ENCODE measurements at places on chromosomes 3 and 15. TPM values are rescaled to one million over a fixed set of nuclear protein-coding genes. Genes with fewer than 3 reads are reported as not detected.

Gene ITIH1
- total RNA-seq, result not detected

Gene FBN1
- 42.8 TPM for total RNA-seq

Gene CFAP100
- total RNA-seq, result not detected

Gene SKIL
- 78.4 TPM for total RNA-seq

Gene EPHA6
- not detected for total RNA-seq

DNA sequence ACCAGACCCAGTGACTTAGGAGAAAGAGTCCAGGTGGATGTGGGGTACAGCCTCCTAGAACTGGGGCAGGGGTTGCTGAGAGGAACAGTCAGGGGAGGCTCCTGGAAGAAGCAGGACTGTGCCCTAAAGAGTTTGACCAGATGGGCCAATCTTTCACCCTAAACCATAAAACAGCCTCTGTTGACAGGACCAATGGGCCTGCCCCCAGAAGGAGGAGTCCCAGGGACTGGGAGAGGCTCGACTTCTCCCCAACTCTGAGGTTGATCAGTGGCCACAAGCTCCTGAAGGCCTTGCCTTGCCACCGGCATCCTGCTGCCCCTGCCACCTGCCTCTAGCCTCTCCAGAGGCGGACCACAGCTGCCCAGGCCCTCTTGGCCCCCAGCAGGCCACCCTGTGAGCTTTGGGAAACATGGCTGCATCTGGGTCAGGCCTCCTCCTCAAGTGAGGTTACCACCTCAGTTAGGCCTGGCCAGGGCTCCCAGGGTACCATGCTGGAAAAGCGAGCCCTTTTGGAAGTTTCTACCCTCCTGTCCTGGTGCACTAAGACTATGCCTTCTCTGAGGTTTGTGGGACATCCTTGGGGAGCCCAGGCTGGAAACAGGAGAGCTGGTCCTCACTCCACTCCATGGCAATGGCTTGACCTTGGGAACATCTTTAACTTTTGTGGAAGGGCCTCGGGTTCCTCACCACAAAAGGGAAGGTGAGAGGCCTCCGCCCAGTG is 2.8 kb downstream of the VIPR1 start:
- no peaks in the 10 kb centered on the region for H3K36me3 ChIP-seq
- peak overlapping the region; percentile 89 for H3K27ac ChIP-seq
- no peaks in the 10 kb centered on the region for H3K27me3 ChIP-seq
- DNase-seq, result no peak
- H3K4me1 ChIP-seq, result peaks cover 70% of the 10 kb centered on the region

DNA sequence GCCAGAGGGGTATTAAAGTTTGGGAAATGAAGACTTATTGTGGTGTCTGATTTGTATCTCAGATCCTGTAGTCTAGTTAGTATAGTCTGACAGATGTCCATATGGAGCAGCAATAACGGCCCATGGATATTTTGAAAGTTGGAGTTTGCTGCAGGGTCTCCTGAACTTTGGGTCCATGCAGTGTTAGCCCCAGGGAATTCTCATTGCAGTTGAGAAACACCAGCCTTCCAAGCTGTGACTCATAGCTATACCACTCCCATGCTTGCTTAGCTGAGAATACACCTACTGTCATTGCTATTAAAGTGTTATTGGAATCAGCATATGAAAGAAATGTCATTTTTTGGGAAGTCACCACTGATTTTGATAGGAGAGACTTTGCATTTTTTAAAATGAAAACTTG is 29.2 kb downstream of the TMOD2 start:
- DNase-seq, result no peak
- H3K27ac ChIP-seq, result no peak overlapping the region
- no peaks in the 10 kb centered on the region for H3K27me3 ChIP-seq

DNA sequence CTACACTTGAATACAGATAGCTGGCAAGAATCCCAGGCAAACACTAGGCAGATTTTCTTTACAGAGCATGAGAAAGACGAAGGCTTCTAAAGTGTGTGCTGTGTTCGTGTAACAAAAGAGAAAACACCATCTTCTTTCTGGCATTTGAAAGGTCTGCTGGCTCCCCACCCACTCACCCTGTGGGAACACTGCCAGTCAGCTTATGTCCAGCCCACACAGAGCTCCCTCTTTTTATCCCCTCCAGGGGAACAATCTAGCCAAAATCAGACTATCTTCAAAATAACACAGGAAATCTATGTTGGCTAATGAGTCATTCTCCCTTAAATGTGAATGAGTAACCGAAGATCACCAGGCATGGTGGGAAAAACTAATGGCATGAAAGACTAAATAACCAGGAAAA is 45.6 kb upstream of the PAQR5 start:
- no peaks in the 10 kb centered on the region for H3K36me3 ChIP-seq
- no peaks in the 10 kb centered on the region for H3K27me3 ChIP-seq
- H3K4me3 ChIP-seq, result no peak overlapping the region
- no peaks in the 10 kb centered on the region for H3K4me1 ChIP-seq
- DNase-seq, result no peak
- H3K27ac ChIP-seq, result no peak overlapping the region

DNA sequence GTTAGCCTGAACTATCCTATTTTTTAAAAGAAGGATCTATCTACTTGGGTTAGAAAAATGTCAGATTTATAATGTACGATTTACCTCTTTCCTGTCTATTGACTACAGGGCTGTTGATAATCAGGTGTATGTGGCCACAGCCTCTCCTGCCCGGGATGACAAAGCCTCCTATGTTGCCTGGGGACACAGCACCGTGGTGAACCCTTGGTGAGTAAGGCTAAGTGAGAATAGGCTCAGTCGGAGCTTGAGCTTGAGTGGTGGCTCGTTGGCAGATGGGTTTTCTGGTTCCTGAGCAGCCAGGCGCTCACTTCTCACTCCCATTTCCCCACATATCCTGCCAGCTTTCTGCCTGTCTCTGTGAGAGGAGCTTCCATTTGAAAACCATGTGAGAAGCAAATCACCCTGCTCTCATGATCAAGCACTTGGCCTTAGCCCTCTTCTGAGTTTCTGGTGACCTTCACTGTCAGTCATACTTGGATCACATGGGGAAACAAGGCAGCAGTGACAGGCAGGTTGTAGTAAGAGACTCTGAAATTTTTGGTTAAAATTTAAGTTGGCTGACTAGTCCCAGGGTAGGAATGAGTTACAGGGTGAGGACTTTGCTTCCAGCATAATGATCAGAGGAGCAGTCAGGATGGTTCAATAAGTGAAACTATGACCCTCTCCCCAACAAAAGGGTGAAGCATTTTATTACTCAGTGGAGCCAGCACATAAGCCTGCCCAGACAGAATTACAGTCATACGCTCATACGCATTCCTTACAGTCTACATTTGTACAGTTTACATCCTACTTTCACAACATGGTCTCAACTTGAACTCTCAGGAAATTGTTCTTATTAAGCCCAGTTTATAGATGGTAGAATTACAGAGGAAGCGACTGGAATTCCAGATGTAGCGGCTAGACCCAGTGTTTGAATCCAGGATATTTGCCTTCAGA is 18.0 kb downstream of the NIT2 start:
- H3K27me3 ChIP-seq, result no peaks in the 10 kb centered on the region
- H3K27ac ChIP-seq, result no peak overlapping the region
- H3K4me1 ChIP-seq, result no peaks in the 10 kb centered on the region
- no peak overlapping the region for H3K4me3 ChIP-seq

- no peaks in the 10 kb centered on the region for H3K27me3 ChIP-seq
- no peak for DNase-seq
- H3K36me3 ChIP-seq, result no peaks in the 10 kb centered on the region
- H3K4me3 ChIP-seq, result peak overlapping the region; percentile 77
Measured at GRCh38 chr3:171456765-171457606, 3.2 kb downstream of the TNIK start.

DNA sequence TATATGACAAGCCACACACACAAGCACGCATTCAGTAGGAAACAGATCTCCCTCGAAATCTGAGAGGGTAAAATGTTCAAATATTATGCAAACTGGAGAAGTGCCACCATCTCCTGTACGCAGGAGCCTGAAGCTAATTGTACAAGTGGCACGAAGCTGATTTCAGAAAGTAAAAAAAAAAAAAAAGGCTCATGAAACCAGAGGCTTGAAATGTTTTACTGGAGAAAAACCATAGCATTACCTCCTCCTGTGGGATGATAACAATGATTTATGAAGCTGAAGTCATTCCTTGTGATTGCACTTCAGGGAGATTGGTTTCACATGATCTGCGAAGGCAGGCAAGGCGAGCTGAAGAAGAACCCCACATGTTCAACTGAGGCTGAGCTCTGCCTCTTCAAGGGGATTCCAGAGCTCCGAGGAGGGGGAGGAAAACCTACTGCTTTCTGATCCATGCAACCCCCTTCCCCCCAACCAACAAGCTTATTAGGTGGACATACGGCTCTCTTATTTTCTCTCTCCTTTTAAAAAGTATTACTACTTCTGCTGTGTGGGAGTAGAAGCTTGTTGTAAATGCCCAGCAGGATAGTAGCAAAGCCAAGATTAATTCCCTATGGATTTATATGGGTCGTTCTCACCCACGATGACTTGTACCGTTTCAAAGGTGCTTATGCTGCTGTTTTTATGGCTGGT is 101.1 kb downstream of the GREM1 start:
- H3K4me3 ChIP-seq, result no peak overlapping the region
- no peak for DNase-seq
- H3K27ac ChIP-seq, result no peak overlapping the region
- H3K36me3 ChIP-seq, result no peaks in the 10 kb centered on the region

GRCh38 chr3:124315215-124316033 is 323.5 kb upstream of the ROPN1 start:
- no peak overlapping the region for H3K4me3 ChIP-seq
- H3K27ac ChIP-seq, result no peak overlapping the region
- H3K36me3 ChIP-seq, result no peaks in the 10 kb centered on the region
- H3K27me3 ChIP-seq, result no peaks in the 10 kb centered on the region
- peak; percentile 57 for DNase-seq

DNA sequence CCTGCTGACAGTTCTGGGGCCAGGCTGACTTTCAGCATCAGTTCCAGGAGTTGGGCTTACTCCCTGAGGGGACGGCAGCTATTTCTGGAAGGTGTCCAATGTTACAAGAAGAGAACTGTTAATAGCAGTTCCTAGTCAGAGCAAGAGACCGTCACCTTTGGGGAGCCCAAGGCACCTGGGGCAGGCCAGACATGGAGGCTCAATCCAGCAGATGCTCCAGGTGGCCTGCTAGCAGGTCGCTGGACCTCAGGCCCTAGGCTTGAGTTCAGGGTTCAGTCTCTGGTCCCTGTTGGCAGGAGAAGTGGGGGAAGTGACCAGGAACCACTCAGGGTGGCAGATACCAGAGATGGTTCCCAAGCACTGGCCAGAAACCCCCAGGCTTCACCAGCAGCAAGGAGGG is 25.9 kb downstream of the C3orf20 start:
- no peak for DNase-seq
- H3K27me3 ChIP-seq, result no peaks in the 10 kb centered on the region
- H3K4me1 ChIP-seq, result no peaks in the 10 kb centered on the region
- no peaks in the 10 kb centered on the region for H3K36me3 ChIP-seq
- H3K4me3 ChIP-seq, result no peak overlapping the region
- H3K27ac ChIP-seq, result no peak overlapping the region

DNA sequence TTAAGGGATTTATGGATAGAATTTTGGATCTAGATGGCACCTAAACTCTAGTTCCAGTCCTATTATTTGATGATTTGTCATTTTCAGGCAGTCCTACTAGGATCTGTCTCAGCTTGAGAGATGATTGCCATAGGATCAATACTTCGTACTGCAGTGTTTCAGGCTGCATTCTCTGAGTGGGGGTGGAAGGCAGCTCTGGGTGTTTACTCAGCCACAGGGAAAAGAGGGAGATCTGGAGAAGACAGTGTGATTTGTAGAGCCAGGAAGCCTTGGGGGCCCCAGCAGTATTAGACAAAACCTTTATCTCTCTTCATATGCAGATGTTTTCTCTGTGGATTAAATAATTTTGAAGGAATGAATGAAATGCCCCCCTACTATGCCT is 188.4 kb upstream of the SYNPR start:
- H3K27ac ChIP-seq, result no peak overlapping the region
- no peaks in the 10 kb centered on the region for H3K36me3 ChIP-seq
- no peak overlapping the region for H3K4me3 ChIP-seq
- no peaks in the 10 kb centered on the region for H3K4me1 ChIP-seq
- no peak for DNase-seq
